ENCODE measurements at places on chromosomes 11 and 22.

DNA sequence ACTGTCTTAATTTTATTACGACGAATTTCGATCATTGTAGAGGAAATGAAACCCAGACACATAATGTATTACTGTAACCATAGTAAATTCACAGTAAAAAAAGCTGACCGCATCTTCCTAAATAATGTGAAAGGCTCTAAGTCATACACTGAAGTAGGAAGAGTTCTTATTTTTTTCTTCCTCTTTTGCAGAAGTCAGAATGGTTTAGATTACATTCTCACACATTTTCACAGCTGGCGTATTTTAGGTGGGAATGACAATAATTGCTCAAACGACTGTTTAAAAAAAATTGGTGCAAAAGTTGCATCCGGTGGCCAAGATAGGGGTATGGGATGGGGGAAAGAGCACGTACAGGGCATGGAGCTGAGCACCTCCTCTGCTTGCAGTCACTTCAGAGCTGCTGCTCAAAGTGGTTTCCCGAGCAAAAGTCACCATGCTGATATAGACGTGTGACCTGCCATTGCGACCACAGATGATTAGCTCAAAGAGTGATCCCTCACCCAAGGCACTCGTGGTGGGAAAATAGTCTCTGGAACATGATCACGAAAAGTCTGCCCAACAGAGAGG is 35.3 kb downstream of the MMP13 start:
- DNase-seq, result no peak

- DNase-seq, result no peak
These were observed 570.0 kb downstream of the TBC1D22A start for GRCh38 chr22:47332246-47332980.

GRCh38 chr11:32722255-32722654 is 72.2 kb downstream of the CCDC73 start:
- DNase-seq, result no peak

- DNase-seq, result no peak
These were observed 62.5 kb downstream of the MACROD1 start for GRCh38 chr11:64103277-64103985.

GRCh38 chr22:49753276-49753890 is 74.3 kb downstream of the BRD1 start:
- no peak for DNase-seq

DNA sequence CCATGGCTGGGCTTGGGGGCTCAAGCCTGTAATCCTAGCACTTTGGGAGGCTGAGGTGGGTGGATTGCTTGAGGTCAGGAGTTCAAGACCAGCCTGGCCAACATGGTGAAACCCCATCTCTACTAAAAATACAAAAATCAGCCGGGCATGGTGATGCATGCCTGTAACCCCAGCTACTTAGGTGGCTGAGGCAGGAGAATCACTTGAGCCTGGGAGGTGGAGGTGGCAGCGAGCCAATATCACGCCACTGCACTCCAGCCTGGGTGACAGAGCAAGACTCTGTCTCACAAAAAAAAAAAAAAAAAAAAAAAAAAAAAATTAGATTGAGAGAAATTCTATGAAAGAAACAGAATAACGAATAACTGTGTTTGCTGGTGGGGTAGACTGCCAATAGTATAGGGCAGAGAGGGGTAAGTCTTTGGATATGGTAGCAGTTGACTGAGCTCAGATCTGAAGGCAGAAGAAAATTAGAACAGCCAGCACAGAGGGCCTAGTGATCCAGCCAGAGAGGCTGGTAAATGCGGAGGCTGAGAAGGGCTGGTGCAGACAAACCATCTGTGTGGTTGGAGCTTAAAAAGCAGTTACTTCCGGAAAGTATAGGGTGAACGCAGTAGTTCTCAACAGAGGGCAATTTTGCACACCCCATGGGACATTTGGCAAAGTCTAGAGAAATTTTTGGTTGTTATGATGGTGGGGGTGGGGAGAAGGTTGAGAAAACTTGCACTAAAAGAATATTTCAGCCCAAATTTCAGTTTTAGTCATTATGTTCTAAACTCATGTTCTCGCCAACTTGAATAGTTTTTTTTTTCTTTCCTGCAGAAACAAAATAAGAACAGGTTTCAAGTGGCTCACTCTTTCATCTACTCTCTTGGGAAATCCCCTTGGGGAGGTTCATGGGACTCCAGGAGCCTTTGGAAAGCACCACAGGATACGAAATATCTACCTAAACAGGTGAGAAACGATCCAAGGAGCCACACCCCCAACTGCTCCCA is 1.6 kb upstream of the HORMAD2 start:
- DNase-seq, result peak; percentile 26

- DNase-seq, result no peak
These were observed 693.1 kb upstream of the KIRREL3 start for GRCh38 chr11:127693686-127694085.

DNA sequence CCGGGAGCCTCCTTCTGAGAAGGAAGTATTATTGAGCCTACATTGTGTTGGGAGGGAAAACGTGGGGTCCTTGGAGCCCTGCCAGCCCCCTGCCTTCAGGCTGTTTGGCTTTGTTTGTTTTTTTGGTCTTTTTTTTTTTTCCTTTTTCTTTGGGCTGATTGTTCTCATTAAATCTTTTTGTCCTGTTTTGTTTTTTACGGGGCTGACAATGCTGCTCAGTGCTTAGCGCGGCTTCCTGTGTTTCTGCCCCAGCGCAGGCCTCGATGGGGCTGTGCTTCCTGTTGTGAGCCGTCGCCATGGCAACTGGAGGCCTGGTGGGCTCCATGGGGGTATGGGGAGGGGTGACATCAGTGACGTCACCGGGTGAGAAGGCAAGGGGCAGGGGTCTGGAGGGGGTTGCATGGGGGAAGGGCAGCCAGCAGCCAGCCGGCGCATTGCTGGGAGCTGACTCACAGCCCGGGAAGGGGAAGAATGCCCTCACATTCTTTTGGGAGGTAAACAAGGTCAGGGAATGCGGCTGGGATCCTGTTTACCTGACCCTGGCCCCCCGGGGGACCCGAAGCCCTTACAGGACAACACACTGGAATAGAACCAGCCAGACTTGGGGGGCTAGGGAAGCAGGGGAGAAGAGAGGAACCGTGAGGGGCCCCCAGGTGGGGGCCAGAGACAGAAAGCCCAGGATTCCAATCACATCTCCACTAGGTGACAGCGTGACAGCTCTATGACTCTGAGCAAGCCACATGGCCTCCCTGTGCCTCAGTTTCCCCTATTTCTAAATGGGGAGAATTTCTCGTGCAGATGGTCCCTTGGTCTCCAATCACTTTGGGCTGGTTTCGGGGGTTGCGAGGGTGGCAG is 22.2 kb upstream of the CBX7 start:
- DNase-seq, result peak; percentile 80
